ENCODE measurements at places on chromosomes 4 and X. TPM values are rescaled to one million over a fixed set of nuclear protein-coding genes. Genes with fewer than 3 reads are reported as not detected.

Gene PRDX4
- 34.0 TPM for total RNA-seq

Gene FGFRL1
- total RNA-seq: 15.9 TPM

- DNase-seq: no peak
These were observed 6.2 kb downstream of the JADE3 start for GRCh38 chrX:46918434-46918833.

DNA sequence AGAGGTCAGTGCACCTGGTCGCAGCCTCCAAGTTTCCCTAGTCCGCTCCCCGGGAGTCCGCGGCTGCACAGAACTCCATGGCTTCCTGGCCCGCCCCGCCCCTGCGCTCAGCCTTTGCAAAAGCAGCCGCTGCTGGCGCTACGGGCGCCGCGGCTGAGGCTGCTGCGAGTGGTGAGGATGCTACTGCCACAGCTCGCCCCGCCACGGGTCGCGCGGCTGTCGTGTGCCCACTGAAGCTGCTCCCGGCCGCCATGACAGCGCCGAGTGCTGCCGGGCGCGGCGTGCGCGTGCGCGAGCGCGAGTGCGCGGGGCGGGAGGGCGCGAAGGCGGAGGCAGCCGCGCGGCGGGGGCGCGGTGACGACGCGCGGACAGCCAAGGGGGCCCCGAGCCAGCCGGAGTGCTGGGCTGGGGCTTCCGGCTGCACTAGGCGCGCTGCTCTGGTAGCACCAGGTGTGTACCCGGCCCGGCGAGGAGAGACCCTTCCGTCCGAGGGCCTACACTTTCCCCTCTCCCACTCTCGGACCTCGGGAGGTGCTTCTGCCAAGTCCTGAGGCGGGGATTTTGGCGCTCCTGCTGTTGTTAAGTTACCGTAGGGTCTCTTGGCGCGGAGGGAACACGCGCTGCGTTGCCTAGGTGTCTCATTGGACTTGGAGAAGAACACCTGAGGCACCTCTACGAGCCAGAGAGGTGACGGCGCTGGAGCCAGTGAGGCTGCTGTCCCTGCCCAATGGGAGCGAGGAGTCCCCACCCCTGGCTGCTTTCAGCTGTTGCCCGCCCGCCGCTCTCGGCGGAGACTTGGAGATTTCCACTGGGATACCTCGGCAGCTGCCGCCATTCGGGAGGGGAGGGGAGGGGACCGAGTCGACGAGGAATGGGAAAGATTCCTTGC, 619 bp upstream of the LRBA start:
- peak; percentile 82 for DNase-seq
